ENCODE measurements at places on chromosomes 7 and 10.

DNA sequence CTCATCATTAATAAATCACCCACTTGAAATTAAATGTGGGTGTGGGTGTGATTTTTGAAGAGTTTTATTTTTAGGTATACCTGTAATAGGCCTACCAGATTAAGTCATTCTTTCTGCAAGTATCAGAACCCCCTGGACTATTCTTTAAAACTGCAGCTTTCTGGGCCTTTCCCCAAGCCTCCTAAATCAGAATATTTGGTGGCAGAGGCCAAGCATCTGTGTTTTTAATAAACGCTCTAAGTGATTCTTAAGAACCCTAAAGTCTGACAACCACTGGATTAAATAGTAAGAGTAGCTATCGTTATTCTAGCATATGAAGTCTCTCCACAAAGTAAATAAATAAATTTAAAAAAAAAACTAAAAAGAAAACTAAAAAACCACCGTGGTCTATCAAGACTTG is 703.0 kb upstream of the NRP1 start:
- no peak for DNase-seq

- DNase-seq = no peak
Measured at GRCh38 chr10:56623064-56623463, 262.0 kb upstream of the ZWINT start.

DNA sequence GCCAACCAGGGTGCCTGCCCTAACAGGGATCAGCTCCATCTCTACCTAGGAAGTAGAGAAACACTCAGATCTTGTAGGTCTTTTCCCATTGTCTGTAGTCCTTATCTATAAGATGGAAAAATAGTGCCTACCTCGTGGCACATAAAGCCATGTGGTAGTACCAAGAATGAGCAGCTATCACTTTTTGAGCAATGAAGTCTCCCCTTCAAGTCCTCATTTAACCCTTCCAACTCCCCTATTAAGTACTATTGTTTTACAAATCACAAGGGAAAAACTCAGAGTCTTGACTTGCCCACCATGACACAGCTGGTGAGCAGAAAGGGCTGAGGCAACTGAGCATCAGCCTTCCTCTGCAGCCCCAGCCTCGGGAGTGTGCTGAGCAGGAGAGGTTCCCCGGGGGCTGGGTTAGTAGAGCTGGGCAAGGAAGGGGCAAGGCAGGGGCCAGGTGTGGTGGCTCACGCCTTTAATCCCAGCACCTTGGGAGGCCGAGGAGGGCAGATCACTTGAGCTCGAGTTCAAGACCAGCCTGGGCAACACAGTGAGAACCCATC is 3.3 kb downstream of the FRAT2 start:
- no peak for DNase-seq

DNA sequence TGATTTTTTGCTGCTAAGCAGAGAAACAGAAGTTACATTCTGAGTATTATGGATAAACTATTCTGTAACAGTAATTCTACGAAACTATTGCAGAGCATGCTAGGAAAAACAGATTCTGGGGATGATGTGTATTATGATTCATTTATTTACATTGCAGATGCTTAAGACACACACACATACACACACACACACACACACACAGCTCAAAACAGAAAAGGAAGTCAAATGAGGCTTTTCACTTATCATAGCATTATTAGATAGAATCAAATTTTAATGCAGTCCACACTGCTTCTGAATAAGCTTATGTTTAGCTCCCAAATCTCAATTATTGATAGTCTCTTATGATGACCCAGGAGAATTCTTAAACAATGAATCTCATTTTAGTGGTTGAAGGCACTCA is 307.2 kb downstream of the HGF start:
- DNase-seq = no peak

GRCh38 chr10:121519901-121520493 is 78.2 kb downstream of the FGFR2 start:
- DNase-seq = no peak
